Activated CD4-positive, CD25-positive, alpha-beta regulatory T cell treated with anti-CD3 and anti-CD28 coated beads, Interleukin-2, amount 50 U/mL, for 72 hours (primary cell): ENCODE measurements at places on chromosomes 5 and 9.

GRCh38 chr5:144395704-144396103, 225.0 kb downstream of the KCTD16 start:
- DNase-seq = no peak

- no peak for DNase-seq
Observed at GRCh38 chr5:13303445-13303844, 641.0 kb downstream of the DNAH5 start.

GRCh38 chr5:6822068-6822467, 108.8 kb downstream of the TENT4A start:
- DNase-seq = no peak

GRCh38 chr9:18826248-18826647, 206.8 kb downstream of the SAXO1 start:
- no peak for DNase-seq

DNA sequence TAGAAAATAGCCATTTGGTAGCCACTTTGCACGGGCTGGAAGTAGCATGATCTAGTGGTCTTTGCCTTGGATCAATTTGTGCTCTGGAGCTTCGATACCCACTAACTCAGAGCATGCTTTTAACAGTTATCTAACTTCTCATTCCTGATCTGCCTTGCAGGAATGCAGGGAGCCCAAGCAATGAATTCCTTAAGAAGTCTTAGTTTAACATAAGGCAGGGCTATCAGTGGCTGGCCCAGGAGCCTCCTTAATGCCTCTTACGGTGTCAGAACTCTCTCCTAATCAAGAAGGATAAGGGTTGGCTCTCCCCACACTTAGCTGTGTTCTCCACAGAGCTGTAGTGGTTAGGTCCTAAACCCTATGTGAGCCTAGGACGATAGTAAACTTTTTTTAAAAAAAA, 95.8 kb upstream of the TBCA start:
- no peak for DNase-seq

DNA sequence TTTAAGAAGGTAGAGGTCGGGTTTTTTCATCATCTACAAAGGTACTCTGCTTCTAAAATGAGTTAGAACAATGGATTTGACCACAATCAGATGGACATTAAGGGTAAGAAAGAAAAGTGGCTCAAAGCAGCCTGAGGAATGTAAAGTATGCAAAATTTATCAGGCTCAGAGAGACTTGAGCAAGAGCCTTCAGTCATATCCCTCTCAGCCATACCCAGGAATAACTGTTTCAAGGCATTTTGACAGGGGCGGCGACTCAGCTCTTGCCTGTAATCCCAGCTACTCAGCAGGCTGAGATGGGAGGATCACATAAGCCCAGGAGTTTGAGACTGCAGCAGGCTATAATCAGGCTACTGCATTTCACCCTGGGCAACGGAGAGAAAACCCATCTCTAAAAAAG, 38.8 kb upstream of the ANXA2R start:
- no peak for DNase-seq

DNA sequence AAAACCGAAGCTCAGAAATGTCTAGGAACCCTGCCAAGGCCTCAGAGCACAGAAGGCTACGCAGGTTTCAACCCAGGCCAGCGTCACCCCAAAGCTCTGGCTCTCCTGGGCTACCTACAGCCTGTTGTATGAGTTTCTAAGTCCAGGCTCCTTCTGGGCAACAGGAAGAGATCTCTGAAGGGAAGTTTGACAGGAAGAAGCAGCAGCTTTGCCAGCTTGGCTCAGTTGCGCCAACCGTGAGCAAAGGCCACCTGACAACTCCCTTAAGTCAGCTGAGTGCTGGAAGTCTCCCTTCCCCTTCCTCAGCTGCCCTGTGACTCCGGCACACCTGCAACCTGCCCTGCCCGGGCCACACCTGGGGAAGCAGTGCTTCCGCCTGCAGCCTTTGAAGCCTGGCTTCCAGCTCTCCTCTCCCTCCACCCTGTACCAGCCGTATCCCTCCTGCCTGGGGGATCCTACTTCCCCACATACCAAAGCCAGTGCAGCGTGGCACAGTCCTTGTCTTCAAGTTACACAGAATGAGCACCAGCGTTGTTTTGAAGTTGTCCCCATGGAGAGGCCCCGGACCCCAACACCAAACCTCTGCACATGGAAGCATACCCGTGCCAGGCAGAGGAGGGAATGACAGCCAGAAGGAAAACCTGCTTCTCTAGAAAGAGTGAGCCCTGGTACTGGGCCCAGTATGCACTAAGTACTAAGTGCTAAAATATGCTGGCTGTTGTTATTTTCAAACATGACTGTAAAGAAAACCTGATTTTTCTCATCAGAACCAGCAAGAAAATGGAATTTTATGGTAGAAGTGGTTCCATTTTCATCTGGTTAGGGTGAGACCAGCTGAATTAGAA, 36.5 kb downstream of the SHB start:
- DNase-seq = no peak

GRCh38 chr9:111298111-111298510, 31.9 kb downstream of the OR2K2 start:
- DNase-seq = no peak

DNA sequence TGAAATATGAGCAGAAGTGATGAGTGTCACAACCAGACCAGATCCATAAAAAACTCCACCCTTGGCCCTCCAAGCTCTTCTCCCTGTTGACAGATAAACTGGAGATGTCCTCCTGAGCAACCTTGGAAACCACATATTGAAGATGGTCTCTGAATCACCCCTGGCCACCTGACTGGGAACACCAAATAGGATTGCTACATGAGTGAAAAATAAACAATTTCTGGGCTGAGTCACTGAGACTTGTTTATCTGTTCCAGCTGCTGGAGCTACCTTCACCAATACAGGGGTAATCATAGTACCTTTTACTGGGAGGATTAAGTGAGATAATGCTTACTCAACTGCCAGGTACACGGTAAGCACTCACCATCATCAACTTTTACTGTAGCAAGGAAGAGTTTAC, 53.3 kb downstream of the PCA3 start:
- no peak for DNase-seq

GRCh38 chr5:128539038-128539429, 989 bp upstream of the FBN2 start:
- DNase-seq = no peak

- no peak for DNase-seq
Observed at GRCh38 chr9:89541798-89542197, 43.9 kb upstream of the SEMA4D start.

- no peak for DNase-seq
Observed at GRCh38 chr9:38044706-38045105, 24.3 kb downstream of the SHB start.

- no peak for DNase-seq
Observed at GRCh38 chr9:93588641-93589609, 12.5 kb downstream of the PHF2 start.
